ENCODE measurements at places on chromosomes 6 and 20.

- DNase-seq, result no peak
These were observed 77.4 kb downstream of the GFOD1 start for GRCh38 chr6:13409991-13410390.

GRCh38 chr6:109747221-109747620 is 56.1 kb downstream of the FIG4 start:
- DNase-seq, result no peak

- no peak for DNase-seq
These were observed 21.1 kb downstream of the SPTLC3 start for GRCh38 chr20:13029687-13030375.

DNA sequence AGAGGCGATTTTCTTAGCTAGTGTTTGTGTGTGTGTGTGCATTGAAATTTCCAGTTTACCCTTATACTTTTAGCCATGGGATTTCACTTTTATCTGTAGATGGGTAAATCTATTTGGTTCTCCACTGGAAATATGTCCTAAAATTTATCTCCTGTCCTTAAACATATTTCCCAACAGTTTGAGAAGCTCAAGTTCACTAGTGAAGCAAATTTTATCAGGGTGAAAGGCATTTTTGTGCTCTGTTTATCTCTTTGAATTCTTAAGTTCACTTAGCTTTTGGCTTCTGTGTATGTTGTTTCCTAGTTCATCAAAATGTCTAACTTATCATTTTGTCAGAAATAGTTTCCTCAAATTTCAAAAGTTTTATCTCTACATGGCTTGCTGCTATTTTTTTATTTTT is 561.6 kb downstream of the PHF3 start:
- no peak for DNase-seq

- DNase-seq, result no peak
These were observed 10.8 kb upstream of the CPNE5 start for GRCh38 chr6:36850021-36850420.

GRCh38 chr6:26455357-26455970 is 2.3 kb upstream of the BTN2A1 start:
- DNase-seq, result no peak

GRCh38 chr6:112477125-112477524 is 130.0 kb downstream of the RFPL4B start:
- no peak for DNase-seq

GRCh38 chr20:58889798-58890517 is 37.4 kb downstream of the GNAS start:
- DNase-seq, result peak; percentile 25

- DNase-seq, result peak; percentile 64
These were observed 17.8 kb upstream of the HSF2 start for GRCh38 chr6:122381494-122382265.

DNA sequence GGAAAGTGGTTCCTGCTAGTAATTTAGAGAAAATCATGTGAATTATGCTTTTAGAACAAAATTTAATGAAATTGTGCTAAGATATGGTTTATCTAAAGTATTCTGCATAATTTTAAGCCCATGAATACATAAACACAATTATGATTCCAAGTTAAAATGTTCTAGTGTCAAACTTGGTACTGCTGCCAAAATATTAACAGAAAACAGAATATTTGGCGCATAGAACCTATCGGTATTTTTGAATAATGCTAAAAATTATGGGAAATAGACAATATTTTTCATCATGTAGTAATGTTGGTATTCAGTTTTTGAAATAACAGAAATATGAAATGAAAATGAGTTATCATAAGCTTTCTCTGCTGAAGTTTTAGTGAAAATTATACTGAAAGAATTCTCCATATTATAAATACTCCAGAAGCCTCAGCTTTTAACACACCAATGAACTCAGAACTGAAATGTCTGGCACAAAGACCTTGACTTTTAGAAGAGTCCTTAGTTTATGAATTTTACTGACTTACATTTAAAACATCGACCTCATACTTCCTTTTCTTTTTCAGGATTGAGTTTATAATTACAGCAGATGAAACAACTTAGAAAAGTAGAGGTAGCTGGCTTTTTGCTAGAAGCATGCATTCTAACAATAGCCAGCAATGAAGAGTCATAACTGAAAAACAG is 1192.3 kb upstream of the GJE1 start:
- DNase-seq, result no peak

- DNase-seq, result no peak
These were observed 47.0 kb downstream of the MYH7B start for GRCh38 chr20:35002426-35003210.

GRCh38 chr6:91299544-91300491 is 712.9 kb upstream of the MAP3K7 start:
- no peak for DNase-seq

DNA sequence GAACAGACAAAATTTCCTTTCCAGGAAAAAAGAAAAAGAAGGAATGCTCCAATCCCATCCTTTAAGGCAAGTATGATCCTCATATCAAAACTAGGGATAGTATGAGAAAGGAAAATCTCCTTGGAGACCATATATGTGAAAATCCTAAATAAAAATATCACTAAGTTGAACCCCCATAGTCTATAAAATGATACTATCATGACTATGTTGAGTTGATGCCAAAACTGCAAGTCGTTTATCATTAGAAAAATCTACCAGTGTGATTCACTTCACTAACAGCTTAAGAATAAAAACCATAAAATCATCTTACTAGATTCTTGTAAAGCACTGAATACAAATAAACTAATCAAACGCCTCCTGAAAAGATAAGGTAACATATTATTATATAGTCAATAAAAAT is 76.6 kb upstream of the STXBP5 start:
- DNase-seq, result no peak

GRCh38 chr20:62571669-62572344 is 70.5 kb upstream of the SLCO4A1 start:
- DNase-seq, result peak; percentile 70

GRCh38 chr6:15246666-15247499 is 1.0 kb downstream of the JARID2 start:
- peak; percentile 52 for DNase-seq

GRCh38 chr6:28124350-28124970 is at the start of gene ZSCAN16:
Gene ZSCAN16, plus strand, starts transcription at chr6:28124609. Its CDS starts 835 bp downstream, at chr6:28125444.
- DNase-seq, result peak; percentile 92

- no peak for DNase-seq
These were observed 91.9 kb downstream of the FLRT3 start for GRCh38 chr20:14245368-14245970.

DNA sequence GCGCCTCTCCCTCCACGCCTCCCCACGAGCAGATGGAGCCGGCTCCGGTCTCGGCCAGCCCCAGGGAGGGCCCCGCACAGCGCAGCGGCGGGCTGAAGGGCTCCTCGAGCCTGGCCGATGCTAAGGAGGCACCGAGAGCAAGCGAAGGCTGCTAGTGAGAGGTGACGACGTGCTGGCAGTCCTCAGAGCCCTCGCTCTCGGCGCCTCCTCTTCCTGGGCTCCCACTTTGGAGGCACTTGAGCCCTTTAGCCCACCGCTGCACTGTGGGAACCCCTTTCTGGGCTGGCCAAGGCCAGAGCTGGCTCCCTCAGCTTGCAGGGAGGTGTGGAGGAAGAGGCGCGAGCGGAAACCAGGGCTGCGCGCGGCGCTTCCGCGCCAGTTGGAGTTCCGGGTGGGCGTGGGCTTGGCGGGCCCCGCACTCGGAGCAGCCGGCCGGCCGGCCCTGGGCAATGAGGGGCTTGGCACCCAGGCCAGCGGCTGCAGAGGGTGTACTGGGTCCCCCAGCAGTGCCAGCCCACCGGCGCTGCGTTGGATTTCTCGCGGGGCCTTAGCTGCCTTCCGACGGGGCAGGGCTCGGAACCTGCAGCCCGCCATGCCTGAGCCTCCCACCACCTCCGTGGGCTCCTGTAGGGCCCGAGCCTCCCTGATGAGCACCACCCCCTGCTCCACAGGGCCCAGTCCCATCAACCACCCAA is 2.5 kb upstream of the TMEM14C start:
- peak; percentile 55 for DNase-seq

GRCh38 chr20:44683263-44684046 is 31.7 kb upstream of the CCN5 start:
- peak; percentile 64 for DNase-seq

DNA sequence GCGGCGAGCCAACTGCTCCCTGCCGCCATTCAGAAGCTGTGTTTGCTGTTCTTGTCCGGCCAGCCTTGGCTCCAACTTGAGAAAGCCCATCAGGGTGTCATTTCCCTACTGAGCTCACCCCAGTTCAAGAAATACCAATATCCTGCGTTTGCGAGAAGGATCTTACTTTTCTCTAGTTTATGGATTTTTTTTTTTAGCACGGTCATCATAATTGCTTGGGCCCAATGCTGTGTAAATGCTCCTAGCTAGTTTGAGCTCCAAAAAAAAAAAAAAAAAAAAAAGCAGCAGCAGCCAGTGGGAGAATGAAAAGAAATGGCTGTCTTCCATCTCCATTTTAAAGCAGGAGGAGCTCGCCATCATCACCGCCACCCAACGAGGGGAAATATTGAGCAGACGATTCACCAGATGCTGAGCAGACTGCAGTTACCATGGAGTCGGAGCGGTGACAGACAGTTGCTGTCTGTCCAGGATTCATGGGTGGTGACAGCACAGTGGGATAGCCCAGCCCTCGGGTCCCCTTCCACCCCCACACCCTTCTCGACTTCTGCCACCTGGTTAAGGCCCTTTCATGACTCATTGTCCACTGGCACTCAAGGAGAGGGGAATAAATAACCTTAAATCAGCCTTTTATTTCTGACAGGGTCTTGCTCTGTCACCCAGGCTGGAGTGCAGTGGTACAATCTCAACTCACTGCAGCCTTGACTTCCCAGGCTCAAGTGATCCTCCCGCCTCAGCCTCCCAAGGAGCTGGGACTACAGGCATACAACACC is 132.4 kb upstream of the SNX9 start:
- DNase-seq, result no peak

DNA sequence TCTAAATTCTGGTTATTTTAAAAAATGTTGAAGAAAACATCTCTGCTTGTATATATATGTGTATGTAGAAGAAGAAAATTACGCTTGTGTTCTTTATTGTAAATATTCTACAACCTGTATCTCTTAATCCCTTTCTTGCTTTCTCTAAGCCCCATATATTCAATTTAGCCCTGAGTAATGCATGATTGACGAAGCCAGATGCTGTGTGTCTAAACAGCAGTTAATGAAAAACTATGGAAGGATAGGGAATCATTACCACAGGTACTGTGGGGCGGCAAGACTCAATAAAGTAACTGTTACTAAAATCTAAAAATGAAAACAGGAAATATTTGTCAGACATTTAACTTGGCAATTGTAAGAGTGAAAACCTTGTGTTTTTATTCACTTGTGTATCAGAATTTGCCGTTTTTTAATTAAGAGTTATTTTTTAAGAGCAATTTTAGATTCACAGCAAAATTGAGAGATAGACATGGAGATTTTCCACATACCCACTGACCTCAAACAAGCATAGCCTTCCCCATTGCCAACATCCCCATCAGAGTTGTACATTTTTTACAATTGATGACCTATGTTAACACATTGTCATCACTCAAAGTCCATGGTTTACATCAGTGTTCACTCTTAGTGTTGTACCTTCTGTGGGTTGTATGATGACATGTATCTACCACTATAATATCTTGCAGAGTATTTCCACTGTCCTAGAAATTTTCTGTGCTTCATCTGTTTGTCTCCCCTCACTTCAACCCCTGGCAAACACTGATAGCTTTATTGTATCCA is 76.7 kb downstream of the BCKDHB start:
- DNase-seq, result no peak

GRCh38 chr6:75349262-75349984 is 64.8 kb upstream of the TMEM30A start:
- DNase-seq, result no peak

GRCh38 chr6:28522594-28523240 is 3.0 kb upstream of the GPX5 start:
- DNase-seq, result no peak

DNA sequence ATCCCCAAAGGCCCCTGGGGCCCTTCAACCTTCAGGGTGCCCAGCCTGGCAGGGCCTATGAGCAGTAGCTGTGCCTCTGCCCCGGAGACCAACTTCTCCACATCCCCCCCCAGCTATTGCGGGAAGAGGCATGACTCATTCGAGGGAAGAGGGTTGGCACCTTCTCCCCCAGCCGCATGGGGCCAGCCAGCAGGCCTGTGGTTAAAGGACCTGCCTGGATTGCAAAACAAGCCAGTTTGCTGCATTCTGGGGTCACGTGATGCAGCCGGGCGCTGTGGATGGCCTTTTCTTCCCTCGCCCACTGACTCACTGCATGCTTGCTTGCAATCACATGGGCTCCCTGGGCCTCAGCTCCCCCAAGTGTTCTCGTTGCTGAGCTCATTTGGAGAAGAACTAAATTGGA is 182.5 kb downstream of the MAFB start:
- DNase-seq, result peak; percentile 29

GRCh38 chr6:154569156-154569862 is 58.8 kb upstream of the CNKSR3 start:
- no peak for DNase-seq

DNA sequence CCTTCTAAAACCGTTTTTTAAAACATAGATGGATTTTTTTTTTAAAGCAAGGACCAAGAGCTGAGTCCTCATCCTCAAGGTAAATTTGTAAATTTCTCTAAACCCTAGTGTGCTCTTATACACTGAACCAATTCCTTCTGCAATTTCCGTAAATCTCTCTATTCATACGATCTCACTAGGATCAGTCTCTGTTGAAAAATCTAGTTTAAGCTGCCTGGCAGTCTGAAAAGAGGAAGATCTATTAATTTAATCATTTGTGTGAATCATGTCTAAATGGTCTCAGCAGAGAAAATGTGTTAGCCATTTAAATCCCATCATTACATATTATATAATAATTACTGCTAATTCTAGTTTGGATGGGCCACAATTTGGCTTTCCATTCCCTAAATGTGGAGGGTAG is 184.2 kb upstream of the TSHZ2 start:
- DNase-seq, result no peak

DNA sequence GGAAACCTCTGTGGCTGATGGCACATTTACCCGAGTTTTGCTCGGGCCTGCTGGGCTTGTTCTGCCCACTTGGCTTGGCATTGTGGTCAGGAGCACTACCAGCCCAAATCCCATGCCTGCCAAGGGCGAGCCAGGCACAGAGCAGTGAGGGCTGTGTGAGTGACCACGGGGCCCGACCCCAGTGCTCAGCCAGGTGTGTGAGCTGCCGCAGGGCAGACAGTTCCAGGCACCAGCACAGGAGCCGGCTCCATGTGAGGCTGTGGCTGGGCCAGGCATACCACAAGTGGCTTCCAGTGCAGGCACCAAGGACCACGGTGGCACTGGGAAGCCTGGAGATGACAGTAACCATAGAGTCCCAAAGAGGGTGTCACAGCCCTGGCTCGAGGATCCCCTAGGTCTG is 1225.5 kb upstream of the GJE1 start:
- no peak for DNase-seq

- no peak for DNase-seq
These were observed 16.7 kb upstream of the GSTA3 start for GRCh38 chr6:52925919-52926792.

DNA sequence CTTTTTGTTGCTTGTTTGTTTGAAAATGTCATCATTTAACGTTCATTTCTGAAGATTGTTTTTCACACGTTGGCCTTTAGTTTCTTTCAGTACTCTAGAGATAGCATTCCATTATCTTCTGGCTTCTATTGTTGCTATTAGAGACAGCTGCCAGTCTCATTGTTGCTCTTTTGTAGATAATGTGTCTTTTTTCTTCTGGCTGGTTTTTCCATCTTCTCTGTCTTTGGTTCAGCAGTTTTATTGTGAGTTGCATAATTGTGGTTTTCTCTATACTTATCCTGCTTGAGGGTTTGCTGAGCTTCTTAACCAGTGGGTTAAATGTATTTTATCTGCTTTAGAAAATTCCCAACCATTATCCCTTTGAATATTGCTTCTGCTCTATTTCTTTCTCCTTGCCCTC is 23.2 kb upstream of the AIG1 start:
- DNase-seq, result peak; percentile 67

GRCh38 chr6:166418691-166419143 is 36.0 kb upstream of the MPC1 start:
- no peak for DNase-seq

All from hematopoietic multipotent progenitor cell treated with erythropoietin and hydrocortisone succinate and interleukin-3 and kit ligand, for 8 days (in vitro differentiated cells).